Vagina (tissue), 2 donors: ENCODE measurements at places on chromosomes 7 and 10. TPM values are rescaled to one million over a fixed set of nuclear protein-coding genes. Genes with fewer than 3 reads are reported as not detected.

GOLGA7B gene
- total RNA-seq, result 2.5 TPM

- no peak for DNase-seq
- H3K36me3 ChIP-seq, result no peaks in the 10 kb centered on the region
- H3K4me3 ChIP-seq, result peak overlapping the region; percentile 99
- H3K4me1 ChIP-seq, result peaks cover 48% of the 10 kb centered on the region
- peak overlapping the region; percentile 100 for H3K27ac ChIP-seq
Measured at GRCh38 chr7:131327049-131327625, 539 bp upstream of the MKLN1 start.

- no peaks in the 10 kb centered on the region for H3K36me3 ChIP-seq
- no peak for DNase-seq
- H3K27ac ChIP-seq, result no peak overlapping the region
- no peaks in the 10 kb centered on the region for H3K27me3 ChIP-seq
Measured at GRCh38 chr7:127812540-127812939, 160.5 kb downstream of the SND1 start.

DNA sequence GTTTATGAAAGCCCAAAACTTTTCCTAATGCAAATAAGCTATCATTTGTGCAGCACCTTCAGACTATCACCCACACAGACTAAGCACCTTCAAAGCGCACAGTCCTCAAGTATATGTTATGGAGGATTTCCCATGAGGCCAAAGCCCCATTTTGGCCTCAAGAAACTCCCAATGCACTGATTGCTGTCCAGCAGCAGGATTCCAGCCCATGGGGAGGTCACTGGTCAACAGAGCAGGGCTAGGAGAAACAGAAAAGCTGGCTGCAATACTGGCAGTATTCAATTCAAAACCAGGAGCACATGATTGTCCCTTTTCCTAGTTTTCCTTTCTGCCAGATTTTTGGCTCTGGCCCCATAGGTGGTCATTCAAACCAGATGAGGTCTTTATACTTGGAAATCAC is 24.5 kb upstream of the KIAA1217 start:
- H3K4me3 ChIP-seq, result no peak overlapping the region
- H3K27ac ChIP-seq, result no peak overlapping the region
